ENCODE measurements at places on chromosomes 12 and 14.

GRCh38 chr12:43590307-43590706 is 38.3 kb upstream of the ADAMTS20 start:
- DNase-seq = no peak

DNA sequence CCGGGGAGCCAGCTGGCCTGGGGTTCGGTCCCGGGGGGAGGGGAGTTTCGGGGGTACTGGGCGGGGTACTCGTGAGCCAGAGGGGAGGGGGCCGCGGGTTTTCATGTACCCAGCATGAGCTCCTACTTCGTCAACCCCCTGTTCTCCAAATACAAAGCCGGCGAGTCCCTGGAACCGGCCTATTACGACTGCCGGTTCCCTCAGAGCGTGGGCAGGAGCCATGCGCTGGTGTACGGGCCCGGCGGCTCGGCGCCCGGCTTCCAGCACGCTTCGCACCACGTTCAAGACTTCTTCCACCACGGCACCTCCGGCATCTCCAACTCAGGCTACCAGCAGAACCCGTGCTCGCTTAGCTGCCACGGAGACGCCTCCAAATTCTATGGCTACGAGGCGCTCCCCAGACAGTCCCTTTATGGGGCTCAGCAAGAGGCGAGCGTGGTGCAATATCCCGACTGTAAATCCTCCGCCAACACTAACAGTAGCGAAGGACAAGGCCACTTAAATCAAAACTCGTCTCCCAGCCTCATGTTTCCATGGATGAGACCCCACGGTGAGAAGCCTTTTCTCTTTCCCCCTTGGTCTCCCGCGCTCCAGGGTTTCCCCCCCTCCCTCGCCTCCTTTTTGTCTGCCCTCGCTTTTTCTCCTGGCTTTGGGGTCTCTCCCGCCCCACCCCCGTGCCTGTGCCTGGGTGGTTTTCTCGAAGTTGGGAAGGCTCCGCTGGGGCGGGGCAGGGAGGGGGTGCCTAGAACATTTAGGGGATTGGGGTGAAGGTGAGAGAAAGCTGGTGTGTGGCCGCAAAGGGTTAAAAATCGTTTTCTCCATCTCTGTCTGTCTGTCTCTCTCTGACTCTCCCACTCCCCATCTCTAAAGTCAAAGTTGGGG is 627 bp downstream of the HOXC8 start:
- no peak for DNase-seq

DNA sequence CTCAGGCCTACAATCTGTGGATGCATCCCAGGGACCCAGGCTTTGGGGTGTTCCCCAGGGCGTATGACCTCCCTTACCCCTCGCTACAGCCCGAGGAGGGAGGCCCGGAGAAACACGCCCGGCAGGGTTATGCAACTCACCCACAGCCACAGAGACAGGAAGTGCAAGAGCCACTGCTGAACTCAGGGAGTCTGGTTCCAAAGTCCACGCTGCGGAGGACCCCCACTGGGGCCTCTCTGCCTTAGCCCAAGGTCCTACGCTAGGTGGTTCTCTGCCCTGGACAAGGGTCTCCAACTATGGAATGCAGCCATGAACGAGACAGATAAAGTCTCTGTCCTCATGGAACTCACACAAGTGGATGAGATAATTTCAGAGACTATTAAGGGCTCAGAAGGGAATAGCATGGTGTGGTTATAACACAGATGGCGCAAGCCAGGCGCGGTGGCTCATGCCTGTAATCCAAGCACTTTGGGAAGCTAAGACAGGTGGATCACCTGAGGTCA is 11.3 kb downstream of the SCARB1 start:
- no peak for DNase-seq

DNA sequence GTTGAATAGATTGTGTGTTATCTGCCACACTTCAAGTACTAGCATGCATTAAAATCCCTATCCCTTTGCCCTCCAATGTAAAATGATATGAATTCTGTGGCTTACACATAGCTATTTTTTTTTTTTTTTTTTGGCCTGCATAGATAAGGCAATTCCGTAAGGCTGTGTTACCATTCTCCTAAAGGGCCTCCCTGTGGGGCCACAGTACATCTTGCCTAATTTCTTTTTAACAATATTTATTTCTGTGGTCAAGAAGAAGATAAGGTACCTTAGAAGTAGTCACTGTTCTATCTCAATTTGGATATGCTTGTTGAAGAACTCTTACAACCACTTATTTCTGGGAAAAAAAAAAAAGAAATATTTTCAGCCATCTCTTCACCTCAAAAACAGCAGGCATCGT is 19.8 kb downstream of the FLRT2 start:
- no peak for DNase-seq

DNA sequence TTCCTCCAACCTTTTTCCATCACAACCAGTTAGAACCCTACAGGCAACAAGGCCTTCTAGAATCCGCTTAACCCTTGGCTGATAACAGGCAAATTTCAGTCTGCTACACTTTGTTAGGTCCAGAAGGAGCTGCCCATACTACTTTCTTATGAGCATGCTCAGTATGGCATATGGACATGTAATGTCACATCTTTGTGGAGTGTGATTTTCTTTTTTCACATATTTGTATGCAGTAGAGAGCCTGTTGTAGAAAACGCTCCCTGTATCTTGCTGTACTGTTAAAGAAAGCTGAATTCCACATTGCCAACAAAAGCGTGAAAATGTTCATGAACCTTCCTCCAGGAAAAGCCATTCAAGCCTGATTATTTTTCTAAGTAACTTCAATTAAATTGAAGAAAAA is 196.5 kb downstream of the SLC41A2 start:
- no peak for DNase-seq
